ENCODE measurements at places on chromosomes 6 and 20. TPM values are rescaled to one million over a fixed set of nuclear protein-coding genes. Genes with fewer than 3 reads are reported as not detected.

IER3 gene
- 3.0 TPM for total RNA-seq

SMLR1 gene
- total RNA-seq = not detected

DNA sequence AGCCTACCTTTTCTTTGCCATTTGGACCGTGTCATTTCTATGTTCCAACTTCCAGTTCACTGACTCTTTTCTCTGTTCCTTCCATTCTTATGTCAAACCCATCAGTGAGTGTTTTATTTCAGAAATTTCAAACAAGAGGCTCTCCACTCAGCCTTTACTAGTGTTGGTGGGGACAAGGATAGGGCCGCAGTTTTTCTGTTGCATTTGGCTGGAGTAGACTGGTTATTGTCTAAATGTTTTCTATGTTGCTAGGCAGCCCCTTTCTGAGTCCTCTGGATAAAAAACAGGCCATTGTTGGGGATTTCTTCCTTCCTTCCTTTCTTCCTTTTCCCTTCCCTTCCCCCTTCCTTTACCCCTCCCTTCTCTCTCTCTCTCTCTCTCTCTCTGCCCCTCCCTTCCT lies 288.6 kb downstream of the PRKN start:
- no peak for DNase-seq

DNA sequence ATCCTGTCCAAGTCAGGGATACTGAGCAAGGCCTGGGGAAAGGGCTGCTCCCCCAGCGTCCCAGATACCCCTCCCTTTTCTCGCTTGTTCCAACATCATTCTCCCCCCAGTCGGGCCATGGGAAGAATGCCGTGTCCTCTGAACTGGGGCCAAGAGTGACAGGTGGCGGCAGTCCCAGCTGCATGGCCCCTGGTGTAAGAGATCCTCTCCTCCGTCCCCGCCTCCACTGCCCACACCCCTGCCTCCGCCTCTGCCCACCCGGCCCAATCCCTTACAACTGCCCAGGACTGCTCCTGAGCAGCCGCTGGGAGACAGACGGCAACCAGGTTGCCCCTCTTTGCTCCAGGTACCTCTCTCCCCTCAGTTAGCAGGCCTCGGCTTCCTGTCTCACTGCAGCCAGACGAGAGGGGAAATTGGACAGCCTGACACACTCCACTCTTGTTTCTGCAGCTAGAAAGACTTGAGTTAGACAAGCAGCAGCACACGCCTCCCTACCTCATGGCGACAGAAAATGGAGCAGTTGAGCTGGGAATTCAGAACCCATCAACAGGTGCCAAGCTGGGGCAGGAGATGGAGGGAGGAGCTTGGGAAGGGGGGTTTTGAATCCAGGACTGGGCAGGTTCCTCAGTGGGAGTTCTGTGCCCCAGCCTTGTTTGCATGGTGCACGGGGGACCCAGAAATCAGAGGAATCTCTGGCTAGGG lies at the start of gene MYLK2:
TSS of gene MYLK2 (plus strand) at position 274 of the 702 bp plus-strand sequence. CDS start at position 499, 225 bp downstream.
- no peak for DNase-seq

- no peak for DNase-seq
Measured at GRCh38 chr20:1446536-1446935, 20.1 kb downstream of the NSFL1C start.
